Activated T-helper 9 cell treated with anti-CD3 and anti-CD28 coated beads, Interleukin-2, amount 50 U/mL, for 16 hours (primary cell): ENCODE measurements at places on chromosomes 6 and 20.

DNA sequence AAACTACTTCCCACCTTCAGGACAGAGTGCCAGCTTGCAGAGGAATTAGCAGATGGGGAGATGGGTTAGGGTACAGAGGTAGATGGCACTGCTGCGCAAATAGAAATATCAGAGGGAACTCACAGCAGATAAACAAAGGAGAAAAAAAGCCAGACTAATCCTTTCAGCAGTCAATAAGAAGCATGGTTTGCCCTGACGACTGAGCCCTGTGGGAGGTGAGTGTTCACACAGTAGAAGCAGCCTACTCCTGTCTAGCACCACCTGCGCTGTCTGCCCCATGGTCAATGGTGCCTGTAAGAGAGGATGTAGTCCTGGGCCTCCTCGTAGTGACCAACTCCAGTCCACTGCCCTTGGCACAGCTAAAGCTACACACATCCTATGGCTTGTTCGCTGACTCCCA lies 174.1 kb downstream of the IBTK start:
- DNase-seq = no peak

- no peak for DNase-seq
These were observed 10.6 kb upstream of the TTPAL start for GRCh38 chr20:44465001-44465560.

DNA sequence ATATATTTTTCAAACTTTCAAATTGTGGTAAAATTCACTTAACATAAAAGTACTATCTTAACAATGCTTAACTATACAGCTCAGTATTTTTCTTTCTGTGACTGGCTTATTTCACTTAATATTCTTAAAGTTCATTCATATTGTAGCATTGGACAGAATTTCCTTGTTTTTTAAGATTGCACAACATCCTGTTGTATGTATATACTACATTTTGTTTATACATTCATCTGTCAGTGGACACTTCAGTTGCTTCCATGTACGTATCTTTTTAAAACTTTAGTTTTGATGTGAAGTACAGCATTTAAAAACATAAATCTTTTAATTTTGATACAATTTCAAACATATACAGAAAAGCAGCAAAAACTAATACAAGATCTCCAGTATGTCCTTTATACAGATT lies 220.7 kb downstream of the ZFAND3 start:
- no peak for DNase-seq

DNA sequence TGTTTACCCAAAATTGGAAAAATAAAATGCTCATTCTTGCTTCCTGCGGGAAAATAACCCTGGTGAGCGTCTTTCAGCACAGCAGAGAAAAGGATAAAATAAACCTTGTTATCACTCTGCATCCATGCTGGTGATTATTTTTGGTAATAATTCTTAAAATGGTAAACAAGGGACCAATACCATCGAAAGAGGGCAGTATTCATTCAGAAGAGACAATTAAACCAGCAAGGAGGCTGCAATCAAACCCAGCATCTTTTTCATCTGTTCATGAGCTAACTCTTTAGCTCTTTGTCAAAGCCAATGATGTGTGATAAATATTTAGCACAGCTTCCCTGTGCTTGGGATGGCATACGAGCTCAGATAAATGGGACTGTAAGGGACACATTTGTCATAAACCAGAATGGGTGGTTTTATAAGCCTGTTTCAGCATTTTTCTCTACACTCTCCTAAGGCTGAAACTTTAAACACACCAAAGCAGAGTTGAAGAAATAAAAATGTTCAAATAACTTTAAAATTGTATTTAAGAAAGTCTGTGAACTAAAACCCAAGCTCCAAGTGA lies 34.4 kb downstream of the CDH26 start:
- DNase-seq = no peak

- DNase-seq = no peak
These were observed 4.8 kb upstream of the MUC22 start for GRCh38 chr6:31005249-31006020.

DNA sequence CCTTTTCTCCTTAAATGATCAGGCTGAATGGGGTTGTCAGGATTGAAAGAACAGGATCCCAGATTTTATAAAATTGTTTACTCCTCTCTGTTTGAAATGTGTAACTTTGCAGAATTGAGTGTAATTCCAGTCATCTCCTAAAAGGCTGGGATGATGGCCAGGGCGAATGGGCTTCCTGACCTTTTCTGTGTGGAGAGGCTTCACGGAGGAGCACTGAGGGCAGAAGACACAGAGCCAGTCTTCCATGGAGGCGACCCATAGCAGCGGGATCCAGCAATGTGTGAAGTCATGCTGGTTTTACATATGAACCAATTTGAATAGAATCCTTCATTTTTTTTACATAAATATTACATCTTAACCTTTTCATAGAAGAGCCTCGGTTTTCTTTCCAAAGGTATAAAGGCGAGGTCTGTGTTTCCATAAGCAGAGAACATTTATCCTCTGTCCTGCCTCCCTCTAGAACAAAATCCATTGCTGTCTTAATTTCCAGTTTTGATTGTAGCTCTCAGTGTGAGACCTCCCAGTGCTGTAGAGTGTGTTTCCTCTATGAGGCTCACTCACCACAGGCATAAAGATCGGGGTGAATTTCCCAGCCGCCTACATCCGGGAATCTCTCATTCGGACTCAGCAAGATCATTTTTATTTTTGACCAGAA lies 369.7 kb upstream of the FLRT3 start:
- DNase-seq = no peak

- DNase-seq = no peak
These were observed 532.1 kb upstream of the JAG1 start for GRCh38 chr20:11205769-11206362.

DNA sequence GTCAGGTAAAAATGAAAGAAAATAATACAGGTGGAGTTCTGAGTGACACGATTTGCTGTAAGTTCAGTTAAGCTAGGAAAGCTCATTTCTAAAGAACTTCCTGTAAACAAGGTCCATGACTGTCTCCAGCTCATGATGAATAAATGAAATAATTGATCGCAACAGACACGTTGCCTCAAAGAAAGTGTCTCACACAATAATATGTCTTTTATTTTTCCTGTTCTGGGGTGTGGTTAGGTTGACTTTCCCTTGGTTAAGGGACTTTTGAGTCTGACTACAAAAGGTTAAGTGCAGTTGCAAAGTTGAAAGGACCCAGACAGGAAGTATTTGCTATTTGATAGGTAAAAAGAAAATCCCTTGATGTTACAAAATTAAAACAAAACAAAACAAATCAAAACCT lies 304.2 kb upstream of the PRDM1 start:
- no peak for DNase-seq

GRCh38 chr6:85089255-85089654 lies 324.9 kb upstream of the TBX18 start:
- DNase-seq = no peak

DNA sequence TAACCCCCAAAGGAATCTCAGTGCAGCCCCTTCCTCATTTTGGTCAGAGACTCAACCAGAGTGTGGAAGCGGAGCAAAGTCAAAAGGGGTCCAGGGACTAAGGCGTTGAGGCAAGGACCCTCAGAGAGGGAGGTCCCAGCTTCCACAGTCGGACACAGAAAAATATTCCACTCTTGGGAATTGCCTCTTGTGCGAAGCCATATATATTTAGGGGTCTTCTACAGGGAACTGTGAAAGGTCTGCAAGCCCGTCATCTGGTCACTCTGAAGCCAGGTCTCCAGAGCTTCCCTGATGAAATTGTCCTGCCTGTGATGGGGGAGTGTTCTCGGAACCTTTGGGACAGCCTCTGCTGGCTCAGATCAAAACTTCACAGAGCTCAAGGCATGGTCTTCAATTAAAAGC lies 160.8 kb downstream of the TBXT start:
- no peak for DNase-seq

- no peak for DNase-seq
These were observed 2.4 kb upstream of the AARS2 start for GRCh38 chr6:44315516-44315915.

- DNase-seq = no peak
These were observed 181.4 kb downstream of the BCAS1 start for GRCh38 chr20:53888951-53889350.

GRCh38 chr20:63064745-63065711 lies 58.3 kb upstream of the BHLHE23 start:
- DNase-seq = no peak

GRCh38 chr6:29665942-29666825 lies 9.3 kb downstream of the MOG start:
- no peak for DNase-seq

GRCh38 chr6:17347012-17347411 lies 46.4 kb upstream of the CAP2 start:
- DNase-seq = no peak

- no peak for DNase-seq
These were observed 19.4 kb downstream of the QRSL1 start for GRCh38 chr6:106648651-106649308.

DNA sequence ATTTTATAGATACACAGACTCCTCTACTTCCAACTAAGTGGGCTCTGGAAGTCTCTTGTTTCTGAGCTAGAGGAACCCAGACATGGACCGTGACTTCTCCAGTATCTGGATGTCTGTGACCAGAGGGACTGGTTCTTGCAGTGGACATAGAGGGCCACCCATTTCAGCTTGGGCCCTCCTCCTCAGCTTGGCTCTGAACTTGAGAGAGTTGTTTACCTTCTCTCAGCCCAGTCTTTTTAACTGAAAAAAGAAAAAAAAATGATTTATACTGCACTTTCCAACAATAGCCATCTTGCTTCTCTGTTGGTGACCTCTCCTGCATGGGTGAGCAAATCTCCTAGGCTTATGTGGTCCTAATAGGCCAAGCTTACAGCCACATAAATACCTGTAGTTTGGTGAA lies 60.3 kb upstream of the TMEM181 start:
- no peak for DNase-seq

DNA sequence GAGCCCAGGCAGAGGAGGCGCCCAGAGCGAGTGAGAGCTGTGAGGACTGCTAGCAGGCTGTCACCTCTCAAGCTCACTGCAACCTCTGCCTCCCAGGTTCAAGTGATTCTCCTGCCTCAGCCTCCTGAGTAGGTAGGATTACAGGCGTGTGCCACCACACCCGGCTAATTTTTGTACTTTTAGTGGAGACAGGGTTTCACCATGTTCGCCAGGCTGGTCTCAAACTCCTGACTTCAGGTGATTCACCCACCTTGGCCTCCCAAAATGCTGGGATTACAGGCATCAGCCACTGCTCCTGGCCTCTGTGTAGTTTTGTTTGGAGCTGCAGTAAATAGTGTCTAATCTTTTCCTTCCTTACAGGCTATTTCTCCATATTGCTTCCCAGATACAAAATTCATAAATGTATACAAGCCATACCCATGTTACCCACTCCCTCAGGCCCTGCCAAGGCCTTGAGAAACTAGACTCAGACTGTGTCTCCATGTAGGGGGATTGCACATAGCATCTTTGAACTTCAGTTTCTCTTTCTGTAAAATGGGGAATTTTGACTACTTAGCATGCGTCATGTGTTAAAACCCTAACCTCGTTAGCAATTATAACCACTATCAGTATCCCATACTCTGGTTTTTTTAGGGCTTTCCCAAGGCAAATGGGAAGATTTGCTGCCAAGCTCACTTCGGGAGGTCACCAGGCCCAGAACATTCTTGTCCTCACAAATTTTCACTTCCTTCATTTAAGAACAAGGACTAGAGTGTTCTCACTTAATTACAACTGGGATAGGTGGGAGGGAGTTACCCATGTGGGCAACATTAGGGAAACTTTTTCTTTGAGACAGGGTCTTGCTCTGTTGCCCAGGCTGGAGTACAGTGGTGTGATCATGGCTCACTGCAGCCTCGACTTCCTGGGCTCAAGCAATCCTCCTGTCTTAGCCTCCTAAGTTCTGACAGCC lies 67.3 kb upstream of the DDR1 start:
- no peak for DNase-seq
